ENCODE measurements at places on chromosomes 4 and X.

DNA sequence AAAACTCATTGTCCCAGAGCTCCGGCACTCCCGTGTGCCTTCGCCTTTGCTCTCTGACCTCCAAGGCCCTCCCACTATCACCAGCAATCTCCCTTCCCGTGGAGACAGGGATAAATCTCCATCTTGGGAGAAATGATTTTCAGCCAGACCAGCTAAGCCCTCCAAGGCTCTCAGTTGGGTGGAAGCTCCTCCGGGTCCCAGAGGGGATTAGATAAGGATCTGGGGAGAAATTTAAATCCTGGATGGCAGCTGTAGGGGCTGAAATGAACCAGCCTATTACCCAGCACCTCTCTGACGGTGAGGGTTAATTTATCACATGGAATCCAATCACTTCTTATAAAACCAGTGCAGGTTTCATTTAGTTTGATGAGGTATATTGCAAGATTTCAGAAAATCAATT is 366.2 kb downstream of the FBXW7 start:
- no peak for DNase-seq

- DNase-seq = no peak
Measured at GRCh38 chrX:46279214-46279924, 265.9 kb downstream of the ZNF674 start.

GRCh38 chr4:82811838-82812341 is 13.3 kb upstream of the SCD5 start:
- DNase-seq = no peak

DNA sequence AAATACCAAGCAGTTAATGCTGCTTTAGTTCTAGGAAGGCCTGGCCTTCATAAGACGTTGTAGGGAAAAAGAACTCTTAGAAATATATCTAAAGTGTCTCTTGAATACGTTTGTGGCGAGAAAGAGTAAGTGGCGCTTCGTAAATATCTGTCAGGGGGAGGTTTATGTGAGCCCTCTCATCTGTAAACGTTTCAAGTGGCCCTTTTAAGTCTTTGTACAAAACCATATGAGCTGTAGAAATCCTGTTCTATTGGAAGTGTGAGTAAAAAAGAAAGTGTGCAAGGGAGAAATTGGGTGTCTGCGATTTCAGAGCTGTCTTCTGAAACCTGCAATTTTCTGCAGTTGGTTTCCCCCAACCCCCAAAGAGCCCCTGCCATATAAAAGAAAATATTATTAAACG is 8.6 kb upstream of the INTU start:
- DNase-seq = no peak

GRCh38 chr4:167100120-167100519 is 134.2 kb downstream of the SPOCK3 start:
- DNase-seq = no peak

DNA sequence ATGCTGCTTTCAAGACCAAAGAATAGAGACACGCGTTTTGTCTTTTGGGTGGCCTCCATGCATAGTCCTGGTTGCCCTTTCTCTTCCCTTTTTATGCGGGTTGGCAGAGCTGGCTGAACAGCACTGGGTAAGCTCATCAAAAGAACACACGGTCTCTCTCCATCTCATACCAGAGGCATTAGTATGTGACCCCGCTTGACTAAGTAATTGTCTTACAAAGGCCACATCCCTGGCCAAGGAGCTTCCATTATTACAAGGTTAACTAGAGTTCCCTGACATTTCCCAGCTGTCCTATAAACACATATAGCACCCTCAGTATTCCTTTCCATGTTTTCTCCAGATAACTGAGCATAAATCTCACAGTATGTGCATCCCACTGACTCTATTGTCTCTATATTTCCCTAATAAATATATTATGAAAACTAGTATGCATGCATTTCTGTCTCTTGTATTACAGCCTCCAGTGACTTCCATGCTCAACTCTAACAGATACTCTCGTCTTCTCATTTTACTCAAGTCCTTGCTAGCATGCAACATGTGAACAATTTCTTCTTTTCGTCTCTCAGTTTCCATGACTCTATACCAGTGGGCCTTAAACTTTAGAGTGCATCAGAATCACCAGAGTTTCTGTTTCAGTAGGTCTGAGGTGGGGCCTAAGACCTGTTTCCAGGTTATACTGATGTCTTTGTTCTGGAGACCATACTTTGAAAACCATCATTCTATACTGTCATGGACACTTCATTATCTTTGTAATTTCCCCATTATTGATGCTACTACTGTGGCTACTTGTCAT is 247.7 kb upstream of the ARSJ start:
- DNase-seq = no peak

- DNase-seq = no peak
Measured at GRCh38 chrX:40148385-40149285, 50.9 kb upstream of the BCOR start.

DNA sequence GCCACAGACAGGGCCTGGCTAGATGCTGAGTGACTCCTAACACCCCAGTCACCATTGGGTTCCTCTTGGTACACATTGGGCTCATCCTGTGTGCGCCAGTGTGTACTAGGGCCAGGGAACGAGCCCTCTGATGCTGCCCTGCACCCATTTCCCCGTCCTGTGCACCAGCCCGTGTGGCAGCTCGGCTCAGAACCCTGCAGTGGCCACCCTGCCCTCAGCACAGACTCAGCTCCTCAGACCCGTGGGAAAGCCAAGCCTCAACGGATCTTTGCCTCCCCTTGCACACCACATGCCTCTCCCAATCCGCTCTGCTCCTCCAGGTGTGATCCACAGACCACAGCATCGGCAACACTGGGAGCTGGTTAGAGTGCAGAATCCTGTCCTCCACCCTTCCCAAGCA is 38.6 kb downstream of the EVC start:
- peak; percentile 4 for DNase-seq

DNA sequence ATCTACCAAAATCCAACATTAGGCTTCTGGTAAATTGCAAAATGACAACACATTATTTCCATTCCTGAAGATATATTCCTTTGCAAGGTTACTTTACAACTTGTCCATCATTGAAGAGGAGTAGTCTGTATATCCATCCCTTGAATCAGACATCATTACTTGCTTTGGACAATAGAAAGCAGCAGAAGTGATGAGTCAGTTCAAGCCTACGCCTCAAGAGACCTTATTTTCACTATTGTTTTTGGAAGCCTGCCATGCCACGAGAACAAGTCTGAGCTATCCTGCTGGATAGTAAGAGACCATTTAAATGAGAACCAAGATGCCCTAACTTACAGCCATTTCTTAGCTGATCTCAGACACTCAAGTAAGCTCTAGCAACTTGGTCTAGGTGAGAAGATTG is 246.0 kb upstream of the HHIP start:
- DNase-seq = no peak

- DNase-seq = no peak
Measured at GRCh38 chr4:40325406-40326019, 9.6 kb upstream of the CHRNA9 start.

Measured in tibial artery (tissue), 4 donors.